AG10803 (cell line): ENCODE measurements at places on chromosomes 6 and 20.
A peak's percentile ranks its signal among the peaks of the same experiment; 100 is the strongest.

- DNase-seq, result no peak
Observed at GRCh38 chr20:33640287-33640686, 21.8 kb upstream of the C20orf144 start.

DNA sequence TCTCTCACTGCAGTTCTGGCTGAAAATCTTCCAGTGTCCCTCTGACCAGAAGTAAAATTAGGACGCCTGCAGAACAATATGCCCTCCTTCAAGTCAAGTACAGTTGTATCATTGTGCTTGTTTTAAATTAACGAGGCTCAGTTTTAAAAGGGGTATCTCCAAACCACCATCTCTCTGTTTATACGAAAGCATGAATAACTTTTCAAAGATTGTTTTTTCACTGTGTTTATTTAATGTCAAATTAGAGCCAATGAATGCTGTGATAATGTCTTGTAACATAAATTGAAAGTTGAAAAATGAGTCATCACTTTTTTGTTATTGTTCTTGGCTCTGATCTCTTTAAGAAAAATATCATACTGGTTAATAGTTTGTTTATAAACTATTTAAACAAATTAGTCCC, 230.7 kb upstream of the THEMIS start:
- DNase-seq, result no peak

DNA sequence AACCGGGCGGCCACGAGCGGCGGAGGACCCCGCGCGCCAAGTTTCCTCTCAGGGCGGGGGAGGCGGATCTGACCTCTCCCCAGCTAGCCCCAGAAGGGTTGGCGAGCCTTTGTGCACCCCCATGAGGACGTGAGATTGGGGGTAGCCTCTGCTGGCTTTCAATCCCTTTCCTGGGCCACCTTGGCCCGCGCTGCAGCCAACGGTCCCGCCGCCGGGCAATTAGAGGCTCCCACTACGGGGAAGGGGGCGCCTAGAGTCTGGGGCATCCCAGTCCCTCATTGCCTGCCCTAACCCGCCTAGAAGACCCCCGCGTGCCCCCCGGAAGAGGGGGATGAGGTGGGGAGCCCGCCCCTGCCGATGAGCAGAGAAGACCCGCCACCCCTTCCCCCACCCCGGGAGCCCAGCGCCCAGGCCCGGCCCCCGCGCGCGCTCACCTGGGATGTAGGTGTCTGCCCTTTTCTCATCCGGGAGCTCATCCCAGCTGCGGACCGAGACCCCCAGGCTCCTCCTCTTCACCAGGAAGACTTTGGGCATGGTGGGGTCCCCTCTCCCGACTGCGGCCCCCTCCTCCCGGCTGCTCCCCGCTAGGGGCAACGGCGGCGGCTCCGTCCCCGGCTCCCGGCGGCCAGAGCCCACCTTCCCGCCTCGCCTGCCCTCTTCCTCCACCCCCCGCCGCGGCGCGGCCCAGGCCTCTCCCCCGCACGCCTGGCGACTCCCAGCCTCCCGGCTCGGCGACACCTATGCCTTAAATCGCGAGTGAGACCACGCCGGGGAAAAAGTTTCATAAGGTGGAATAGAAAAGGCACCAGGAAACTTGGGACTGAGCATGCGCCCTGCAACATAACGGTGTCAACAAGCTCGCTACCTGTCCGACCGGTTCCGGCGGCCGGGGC, at the start of gene OVOL2:
Gene OVOL2, minus strand, starts transcription at position 816 of the 893 bp plus-strand sequence. Its CDS starts 282 bp downstream, at position 534.
- no peak for DNase-seq

DNA sequence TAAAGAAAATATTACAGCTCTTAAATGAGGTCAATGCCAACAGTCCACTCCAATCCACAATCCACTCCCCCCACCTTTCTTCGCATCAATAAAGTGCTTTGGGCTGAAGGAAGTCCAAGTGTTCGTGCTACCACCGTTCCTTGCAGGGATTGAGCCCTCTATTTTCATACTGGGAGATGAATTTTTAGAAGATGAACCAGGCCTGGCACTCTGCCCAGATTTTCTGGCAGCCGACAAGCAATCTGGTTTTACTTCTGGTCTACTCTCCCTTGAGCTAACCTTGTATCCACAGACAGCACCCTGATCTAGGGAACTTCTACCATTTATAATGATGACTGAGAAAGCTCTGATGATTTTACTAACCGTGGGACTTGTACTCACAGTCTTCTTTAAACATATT, 72.3 kb downstream of the BTBD9 start:
- DNase-seq, result peak; percentile 95

DNA sequence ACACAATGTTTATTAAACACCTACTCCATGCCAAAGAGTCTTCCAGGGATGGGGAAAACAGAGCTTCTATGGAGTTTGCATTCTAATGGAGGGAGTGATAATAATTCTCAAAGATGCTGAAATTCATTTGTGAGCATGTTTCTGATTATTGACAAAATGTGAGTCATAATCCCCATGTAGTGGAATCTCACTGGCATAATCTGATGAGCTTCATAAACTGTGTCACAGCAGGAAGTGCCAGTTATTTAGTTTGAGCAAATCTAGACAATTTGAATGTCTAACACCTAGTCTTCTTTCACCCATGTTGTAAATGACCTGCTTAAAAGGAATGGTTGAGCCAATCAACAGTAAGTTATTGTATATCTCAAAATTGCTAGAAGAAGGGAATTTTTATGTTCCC, 95.1 kb downstream of the KCNQ5 start:
- peak; percentile 25 for DNase-seq

DNA sequence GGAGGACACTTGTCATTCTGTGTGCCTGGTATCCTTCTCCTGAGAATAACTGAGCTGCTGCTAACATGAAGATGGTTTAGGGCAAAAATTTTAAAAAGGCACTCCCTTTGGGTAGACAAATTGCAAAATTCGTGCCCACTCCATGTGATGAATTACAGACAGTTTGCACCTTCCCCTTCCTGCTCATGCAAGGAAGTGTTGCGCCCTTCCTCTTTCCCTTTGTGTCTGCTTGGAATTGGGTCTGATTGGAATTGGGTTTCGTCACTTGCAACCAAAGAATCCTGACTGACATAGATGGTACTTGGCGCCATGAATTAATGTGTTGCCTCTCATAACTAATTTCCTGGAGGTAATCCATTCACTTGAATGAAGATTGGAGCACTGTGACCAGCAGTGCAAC, 62.3 kb upstream of the SHLD1 start:
- no peak for DNase-seq

GRCh38 chr6:89047473-89047872, 33.1 kb upstream of the PNRC1 start:
- no peak for DNase-seq

- no peak for DNase-seq
Observed at GRCh38 chr6:82612475-82613039, 248.9 kb downstream of the TPBG start.

GRCh38 chr6:6178795-6179194, 141.7 kb downstream of the F13A1 start:
- no peak for DNase-seq

- peak; percentile 99 for DNase-seq
Observed at GRCh38 chr6:152380993-152381898, 255.9 kb downstream of the SYNE1 start.

DNA sequence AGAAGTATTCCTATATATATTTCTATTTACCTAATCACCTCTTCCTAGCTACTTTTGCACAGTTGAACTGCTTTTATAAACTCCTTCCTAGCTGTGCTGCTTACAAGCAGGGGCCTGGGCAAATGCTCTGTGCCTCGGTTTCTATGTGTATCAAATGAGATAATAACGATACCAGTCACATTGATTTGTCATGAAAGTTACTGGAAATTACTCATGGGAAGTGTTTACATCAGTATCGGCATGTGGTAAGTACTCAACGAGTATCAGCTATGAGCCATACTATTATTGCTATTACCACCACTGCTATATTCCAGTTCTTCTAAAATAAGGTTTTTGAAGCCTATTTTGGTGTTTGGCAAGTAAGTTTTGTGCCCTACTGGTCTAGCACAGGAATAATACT, 4.9 kb downstream of the LAMA4 start:
- peak; percentile 48 for DNase-seq

- DNase-seq, result peak; percentile 66
Observed at GRCh38 chr6:80940571-80940970, 811.9 kb downstream of the TENT5A start.

DNA sequence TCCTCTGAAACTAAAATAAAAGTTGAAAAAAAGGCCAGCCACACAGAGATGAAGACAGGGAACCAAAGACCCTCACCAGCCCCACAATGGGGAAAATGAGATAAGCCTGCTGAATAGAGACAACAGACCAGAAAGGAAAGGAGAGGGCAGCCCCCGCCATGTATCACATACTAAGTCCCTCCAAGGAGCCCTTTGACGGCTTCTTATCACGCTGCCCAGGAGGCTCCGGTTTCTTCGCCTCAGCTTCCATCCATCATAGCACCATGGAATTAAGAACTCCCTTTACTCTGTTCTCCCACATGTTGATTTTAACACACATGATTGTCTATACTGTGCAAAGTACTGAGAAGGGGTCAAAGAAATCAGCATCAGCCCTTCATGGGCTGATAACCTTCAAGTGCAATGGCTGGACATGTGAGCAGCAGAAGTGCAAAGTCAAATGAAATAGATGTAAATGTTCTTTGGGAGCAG, 54.9 kb downstream of the MAP3K5 start:
- DNase-seq, result no peak

DNA sequence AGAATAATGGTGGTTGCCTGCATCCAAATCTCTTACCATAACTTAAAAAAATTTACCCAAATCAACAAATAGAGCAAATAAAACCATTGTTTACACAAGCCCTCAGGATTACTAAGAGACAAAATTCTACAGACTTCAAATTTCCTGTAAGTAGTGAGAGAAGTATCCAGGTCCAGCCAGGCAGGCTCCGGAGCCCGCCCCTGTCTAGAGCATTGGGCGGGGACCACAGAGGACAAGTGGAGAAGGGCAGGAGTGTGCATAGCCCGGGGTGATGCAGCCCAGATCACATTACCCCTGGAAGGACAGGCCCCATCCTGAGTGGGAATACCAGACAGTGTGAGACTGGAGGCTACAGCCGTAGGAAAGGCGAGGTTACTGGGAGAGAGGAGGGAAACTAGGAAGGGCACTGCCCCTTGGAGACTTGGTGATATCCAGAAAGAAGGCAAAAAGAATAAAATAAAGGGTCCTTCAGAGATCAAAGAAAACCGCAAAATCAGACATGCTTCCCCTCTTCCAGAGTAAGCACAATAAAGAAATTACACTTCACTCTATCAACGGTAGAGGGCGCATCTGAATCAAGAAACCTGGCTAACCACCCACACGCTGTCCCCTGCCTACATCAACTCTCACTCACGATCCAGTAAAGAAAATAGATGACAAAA, 26.6 kb downstream of the RIN2 start:
- DNase-seq, result peak; percentile 86

GRCh38 chr6:47669684-47670513, 28.5 kb upstream of the ADGRF4 start:
- DNase-seq, result peak; percentile 13

DNA sequence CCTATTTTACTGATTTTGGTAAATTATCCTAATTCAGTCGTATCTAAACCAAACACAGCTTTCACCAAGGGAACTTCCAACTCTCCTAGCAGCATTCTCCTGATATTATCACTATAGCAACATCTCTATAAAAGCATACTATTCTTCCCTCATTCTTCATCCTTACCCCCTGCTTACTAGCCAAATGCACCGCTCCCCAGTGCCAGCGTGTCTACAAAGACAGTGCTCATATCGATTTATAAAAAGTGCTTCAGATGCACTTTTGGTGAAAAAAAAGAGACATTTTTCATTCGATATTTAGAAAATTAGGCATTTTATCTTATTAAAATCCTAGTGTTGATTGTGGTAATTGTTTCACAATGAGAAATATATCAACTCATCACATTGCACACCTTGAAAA, 74.0 kb downstream of the SYNE1 start:
- DNase-seq, result no peak

DNA sequence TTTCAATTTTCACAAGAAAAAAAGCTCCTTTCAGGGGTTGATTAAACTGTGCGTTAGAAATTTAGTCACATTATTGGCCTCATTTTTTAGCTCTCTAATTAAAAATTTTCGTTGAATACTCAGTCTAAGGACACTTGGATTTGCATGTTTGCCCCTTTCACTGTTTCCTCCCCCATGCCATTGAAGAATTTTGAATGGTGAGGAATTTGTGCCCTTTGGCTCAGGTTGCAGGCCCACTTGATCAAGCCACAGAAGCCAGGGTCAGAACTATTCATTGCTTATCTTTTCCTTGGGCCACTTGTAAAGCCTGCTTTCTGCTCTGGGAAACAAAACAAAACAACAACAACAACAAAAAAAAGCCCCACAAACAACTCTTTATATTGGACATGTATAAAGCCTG, 12.2 kb downstream of the LIN28B start:
- DNase-seq, result no peak

DNA sequence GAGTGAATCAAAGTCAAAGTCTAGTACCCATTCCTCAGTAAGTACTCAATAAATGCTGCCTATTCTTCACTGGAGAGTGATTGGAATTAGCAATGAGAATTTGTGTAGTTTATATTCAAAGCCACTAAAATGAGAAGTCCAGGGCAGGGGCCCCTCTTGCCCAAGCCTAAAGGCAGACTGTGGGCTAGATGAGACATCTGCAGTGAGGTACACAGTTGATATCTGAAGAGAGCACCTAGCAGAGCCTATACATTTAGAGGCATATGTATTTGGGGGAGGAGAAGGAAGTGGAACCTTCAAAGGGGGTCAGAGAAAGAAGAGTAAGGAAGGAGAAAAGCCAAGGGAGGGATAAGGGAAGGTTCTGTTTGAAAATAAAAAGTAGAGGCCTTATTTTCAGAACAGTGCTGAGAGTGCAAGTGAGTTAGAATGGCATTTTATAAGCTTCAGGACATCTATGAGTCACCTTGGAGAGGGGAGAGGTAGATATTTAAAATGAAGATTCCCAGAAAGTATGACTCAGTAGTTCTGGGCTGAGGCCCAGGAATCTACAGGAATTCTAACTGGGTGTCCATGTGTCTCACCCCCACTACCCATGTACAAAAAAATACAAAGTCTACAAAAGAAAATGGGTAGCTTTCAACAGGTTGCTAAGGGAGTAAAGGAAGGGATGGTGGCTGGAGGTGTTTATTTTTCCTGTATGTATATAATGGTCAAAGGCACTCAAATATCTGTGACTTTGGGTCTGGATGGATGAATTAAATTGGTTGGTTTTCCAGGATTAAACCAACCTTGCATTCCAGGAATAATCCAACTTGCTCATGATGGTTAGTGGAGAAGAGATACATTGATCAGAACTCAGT, 135.1 kb downstream of the ZFP64 start:
- peak; percentile 91 for DNase-seq

GRCh38 chr20:63560333-63560805, 6.4 kb downstream of the FNDC11 start:
- DNase-seq, result no peak

DNA sequence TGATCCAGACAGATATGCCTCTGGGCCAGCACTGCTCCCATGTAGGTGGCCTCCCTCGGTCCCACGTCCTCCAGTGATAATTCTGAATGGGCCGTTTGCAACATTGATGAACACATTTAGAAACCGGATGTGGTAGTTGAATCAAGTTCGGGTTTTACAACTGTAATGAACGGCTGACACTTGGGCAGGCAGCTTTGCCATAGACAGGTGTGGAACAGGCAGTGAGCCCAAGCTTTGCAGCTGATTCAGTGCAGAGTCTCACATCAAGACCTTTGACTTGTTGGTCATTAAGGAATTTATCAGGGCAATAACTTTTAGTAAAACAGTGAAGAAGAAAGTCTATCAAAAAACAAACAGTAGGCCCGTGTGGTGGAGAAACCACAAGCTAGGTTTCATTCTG, 466.6 kb upstream of the AGPAT4 start:
- DNase-seq, result no peak

- peak; percentile 15 for DNase-seq
Observed at GRCh38 chr6:168050881-168051586, 28.0 kb downstream of the FRMD1 start.

- DNase-seq, result peak; percentile 24
Observed at GRCh38 chr20:47231382-47232039, 125.0 kb downstream of the ZMYND8 start.

GRCh38 chr6:31547727-31548543, 527 bp downstream of the NFKBIL1 start:
- DNase-seq, result no peak
